ENCODE measurements at places on chromosomes 7 and 10.

- DNase-seq = no peak
These were observed 7.8 kb downstream of the SFTPD start for GRCh38 chr10:79941146-79941545.

DNA sequence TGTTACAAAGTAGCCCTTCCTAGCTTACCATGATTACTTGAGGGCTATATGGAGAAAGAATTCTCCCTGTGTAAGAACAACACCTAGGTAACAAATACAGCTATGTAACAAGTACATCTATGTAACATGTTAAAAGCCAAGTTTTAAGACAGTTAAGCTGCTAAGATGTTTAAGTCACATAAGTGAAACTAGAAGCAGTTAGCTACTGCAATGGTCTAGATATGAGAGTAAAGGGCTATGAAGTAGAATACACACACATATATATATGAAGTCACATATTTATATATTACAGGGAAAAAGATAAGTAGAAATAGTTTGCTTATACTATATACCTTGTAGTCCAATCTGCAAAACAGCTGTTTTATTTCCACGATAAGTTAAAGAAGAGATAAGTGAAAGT, 14.4 kb downstream of the POT1 start:
- DNase-seq = no peak

DNA sequence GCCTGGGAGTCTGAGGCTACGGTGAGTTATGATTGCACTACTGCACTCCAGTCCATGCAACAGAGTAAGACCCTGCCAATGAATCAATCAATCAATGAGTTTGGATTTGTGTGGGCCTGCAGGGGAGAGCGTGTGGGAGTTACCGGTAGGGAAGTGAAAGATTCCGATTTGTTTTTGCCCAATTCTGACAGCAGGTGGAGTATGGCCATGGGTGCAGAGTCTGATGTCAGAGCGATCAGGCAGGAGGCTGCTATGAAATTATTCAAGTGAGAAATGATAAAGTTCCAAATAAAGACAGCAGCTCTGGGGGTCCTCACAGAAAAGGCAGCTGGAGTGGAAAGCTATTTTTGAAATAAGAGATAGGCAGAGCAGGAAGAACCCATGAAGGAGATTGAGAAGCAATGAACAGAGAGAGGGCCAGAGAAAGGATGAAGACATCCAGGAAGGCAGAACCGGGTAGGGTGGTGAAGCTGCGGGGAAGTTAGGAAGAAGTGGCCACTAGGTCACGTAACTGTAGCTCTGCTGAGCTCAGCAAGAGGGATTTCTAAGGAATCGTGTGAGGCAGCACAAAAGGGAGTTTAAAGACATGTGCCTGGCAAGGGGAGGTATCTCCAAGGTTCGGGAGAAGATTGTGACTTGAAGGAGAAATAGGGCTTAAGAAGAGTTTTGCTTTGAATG, 93.7 kb upstream of the NMT2 start:
- DNase-seq = no peak

GRCh38 chr7:1928645-1929348, 258.7 kb downstream of the ELFN1 start:
- no peak for DNase-seq

DNA sequence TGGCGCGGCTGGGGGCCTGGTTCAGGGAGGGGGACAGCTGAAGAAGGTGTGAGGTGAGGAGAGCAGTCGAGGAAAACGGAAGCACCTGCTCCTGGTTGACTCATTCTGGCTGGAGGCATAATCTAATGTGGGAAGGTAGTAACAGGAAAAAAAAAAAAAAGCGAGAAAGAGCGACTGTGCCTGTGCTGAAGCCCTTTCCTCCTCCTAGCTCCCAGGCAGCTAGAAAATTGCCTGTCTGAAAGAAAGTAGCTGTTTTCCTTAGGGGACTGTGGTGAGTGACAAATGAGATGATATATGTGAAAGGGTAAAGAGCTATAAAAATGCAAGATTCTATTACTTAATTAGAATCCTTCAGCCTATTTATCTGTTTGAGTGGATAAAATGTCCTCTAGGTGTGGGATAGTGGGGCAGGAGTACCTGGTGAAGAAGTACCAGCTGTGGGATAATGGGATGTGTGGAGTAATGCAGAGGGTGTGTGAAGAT, 4.9 kb upstream of the MEST start:
- no peak for DNase-seq

DNA sequence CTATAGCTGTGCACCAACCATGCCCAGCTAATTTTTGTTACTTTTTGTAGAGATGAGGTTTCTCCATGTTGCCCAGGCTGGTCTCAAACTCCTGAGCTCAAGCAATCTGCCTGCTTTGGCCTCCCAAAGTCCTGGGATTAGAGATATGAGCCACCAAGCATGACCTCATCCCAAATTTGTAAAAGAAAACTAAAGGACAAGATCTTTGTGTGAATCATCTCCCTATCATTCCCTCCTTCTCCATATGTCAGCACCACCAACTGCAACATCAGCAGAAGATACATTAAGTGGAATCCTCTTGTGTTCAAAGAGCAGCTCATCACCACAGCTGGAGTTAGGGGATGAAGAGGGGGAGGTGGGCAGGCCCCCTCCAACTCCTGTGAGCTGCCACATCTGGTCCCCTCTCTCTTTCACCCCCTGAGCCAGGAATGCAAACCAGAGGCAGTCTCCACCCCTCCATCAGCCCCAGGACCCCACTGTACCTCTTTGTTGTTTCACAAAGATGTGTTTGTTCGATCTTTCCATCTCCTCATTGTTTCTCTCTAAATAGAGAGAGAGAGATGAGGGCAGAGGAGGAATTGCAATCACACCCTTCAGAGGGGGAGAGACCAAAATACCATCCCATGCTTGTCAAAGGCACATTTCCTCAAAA, 47.3 kb upstream of the PIP4K2A start:
- DNase-seq = no peak

GRCh38 chr7:51144178-51144577, 172.4 kb downstream of the COBL start:
- DNase-seq = no peak

GRCh38 chr7:985915-986741, 3.1 kb downstream of the CYP2W1 start:
- DNase-seq = no peak

GRCh38 chr10:690372-691161, 1.1 kb upstream of the DIP2C start:
- DNase-seq = no peak

DNA sequence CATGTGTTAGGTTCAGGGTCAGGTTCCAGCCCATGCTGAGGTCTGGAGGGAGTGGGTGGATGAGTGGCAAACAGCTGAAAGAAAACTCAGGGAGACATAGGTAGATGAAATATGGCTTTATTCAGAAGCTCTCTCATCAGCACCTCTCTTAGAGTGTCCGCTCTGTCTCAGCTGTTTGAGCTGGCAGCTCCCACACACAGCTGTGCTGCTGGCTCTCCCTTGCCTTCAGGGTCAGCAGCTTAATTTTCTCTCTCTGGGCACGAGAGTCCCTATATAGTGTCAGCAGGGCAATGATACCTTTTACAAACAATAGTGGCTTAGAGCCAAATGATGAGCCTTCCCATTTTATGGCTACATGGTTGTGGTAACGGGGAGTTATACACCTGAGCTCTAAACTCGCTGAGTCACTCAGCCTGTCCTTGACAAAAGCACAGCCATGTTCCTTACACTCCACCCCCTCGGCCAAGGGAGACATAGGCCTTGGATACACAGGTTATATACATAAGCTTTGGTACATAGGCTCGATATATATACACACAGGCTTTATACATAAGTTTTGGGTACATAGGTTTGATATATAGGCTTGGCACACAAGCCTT, 10.4 kb downstream of the RNF133 start:
- DNase-seq = no peak

GRCh38 chr10:25063644-25064043, 47.2 kb downstream of the THNSL1 start:
- DNase-seq = no peak

GRCh38 chr10:47332371-47332770, 10.1 kb downstream of the GDF2 start:
- DNase-seq = no peak

- peak; percentile 70 for DNase-seq
These were observed 6.7 kb downstream of the GSDME start for GRCh38 chr7:24750441-24751055.

DNA sequence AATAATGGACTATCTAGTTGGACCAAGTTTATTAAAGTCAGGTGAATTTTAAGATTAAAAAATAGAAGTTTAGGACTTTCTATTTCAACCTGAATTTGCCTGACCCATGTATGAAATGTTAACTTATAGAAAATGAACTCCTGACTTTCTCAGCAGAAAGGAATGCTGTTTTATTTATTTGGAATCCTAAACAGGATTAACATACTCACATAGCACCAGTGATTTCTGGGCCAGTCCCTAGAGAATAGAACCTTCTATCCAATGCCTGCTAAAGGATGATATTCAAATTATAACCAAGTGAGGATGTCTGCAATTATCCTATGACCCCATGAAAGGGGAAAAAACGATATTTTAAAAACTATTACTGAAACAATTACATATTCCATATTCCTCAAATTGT, 148.8 kb downstream of the CHRM2 start:
- DNase-seq = no peak

Measured in COLO829 (cell line).